ENCODE measurements at places on chromosomes 16 and 17. TPM values are rescaled to one million over a fixed set of nuclear protein-coding genes. Genes with fewer than 3 reads are reported as not detected.

DNA sequence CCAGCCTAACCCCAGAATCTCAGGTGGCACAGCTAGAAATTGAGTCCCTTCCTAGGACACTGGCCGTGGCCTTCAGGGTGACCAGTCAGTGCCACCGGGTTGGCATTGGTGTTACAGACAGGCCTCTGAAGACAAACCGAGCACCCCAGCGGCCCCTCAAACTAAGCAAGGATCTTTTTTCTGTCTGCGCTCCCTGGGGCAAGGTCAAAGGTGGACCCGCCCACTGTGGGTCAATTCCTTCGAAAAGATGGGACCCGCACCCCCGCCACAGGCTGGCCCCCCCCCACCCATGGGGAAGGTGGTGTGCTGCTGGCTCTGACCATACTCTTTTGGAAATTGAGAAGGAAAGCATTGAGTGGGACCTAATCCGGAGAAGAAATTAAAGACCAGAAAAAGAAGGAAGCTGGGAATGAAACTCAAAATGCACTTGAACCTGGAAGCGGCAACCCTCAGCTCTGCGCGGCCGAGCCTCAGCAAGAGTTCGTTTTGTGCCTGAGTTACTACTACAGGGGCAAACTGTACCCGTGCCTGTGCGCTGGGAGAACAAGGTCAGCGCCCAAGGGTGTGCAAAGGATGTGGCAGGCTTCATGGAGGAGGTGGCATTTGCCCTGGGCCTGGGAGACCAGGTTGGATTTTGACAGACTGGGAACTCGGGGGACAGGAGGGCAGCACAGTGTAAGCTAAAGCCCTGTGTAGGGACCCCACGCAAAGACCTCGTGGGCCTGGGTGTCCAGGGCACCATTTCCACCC is 20.4 kb downstream of the TMC6 start:
- H3K4me3 ChIP-seq: no peak overlapping the region
- H3K27ac ChIP-seq: no peak overlapping the region
- DNase-seq: no peak
- peaks cover 22% of the 10 kb centered on the region for H3K4me1 ChIP-seq
- no peaks in the 10 kb centered on the region for H3K27me3 ChIP-seq

GRCh38 chr17:15475631-15476354 is 8.4 kb upstream of the CDRT4 start:
- no peak overlapping the region for H3K27ac ChIP-seq
- no peaks in the 10 kb centered on the region for H3K4me1 ChIP-seq
- no peak overlapping the region for H3K4me3 ChIP-seq
- H3K27me3 ChIP-seq: no peaks in the 10 kb centered on the region
- no peak for DNase-seq
- H3K36me3 ChIP-seq: no peaks in the 10 kb centered on the region

DNA sequence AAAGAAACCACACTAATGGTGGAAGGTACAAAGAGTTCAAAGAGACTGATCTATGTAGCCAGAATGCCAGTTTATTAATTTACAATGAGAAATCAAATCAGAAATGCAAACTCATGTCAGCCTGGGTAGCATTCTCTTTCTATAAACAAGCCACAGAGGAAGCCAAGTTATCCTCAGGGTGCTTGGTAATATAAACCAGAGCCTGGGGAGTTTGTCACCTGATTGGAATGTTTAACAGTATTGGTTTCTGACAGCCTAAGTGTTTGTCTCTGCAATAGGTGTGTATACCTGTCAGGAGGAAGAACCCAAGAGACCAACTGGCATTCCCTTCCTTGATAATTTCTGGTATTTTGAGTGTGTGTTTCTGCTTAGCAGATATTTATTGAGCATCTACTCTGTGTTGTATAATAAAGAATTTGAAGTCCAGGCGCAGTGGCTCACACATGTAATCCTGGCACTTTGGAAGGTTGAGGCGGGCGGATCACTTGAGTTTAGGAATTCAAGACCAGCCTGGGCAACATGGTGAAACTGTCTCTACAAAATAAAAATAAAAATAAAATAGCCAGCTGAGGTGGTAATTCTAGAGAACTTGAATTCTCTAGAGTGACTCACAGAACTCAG is 3.1 kb upstream of the C17orf58 start:
- no peaks in the 10 kb centered on the region for H3K36me3 ChIP-seq
- H3K27me3 ChIP-seq: no peaks in the 10 kb centered on the region
- DNase-seq: no peak
- H3K27ac ChIP-seq: no peak overlapping the region
- H3K4me1 ChIP-seq: peaks cover 4% of the 10 kb centered on the region

- no peak overlapping the region for H3K27ac ChIP-seq
- DNase-seq: no peak
- peaks cover 13% of the 10 kb centered on the region for H3K36me3 ChIP-seq
- H3K4me1 ChIP-seq: peaks cover 3% of the 10 kb centered on the region
- H3K4me3 ChIP-seq: no peak overlapping the region
- no peaks in the 10 kb centered on the region for H3K27me3 ChIP-seq
Observed at GRCh38 chr17:64183815-64184214, 53.9 kb upstream of the ERN1 start.

LGALS9B gene
- polyA plus RNA-seq: not detected

GRCh38 chr17:14792746-14793145 is 472.4 kb downstream of the PMP22 start:
- H3K27ac ChIP-seq: no peak overlapping the region
- H3K27me3 ChIP-seq: no peaks in the 10 kb centered on the region
- H3K4me1 ChIP-seq: peaks cover 3% of the 10 kb centered on the region
- no peak overlapping the region for H3K4me3 ChIP-seq
- no peaks in the 10 kb centered on the region for H3K36me3 ChIP-seq

DNA sequence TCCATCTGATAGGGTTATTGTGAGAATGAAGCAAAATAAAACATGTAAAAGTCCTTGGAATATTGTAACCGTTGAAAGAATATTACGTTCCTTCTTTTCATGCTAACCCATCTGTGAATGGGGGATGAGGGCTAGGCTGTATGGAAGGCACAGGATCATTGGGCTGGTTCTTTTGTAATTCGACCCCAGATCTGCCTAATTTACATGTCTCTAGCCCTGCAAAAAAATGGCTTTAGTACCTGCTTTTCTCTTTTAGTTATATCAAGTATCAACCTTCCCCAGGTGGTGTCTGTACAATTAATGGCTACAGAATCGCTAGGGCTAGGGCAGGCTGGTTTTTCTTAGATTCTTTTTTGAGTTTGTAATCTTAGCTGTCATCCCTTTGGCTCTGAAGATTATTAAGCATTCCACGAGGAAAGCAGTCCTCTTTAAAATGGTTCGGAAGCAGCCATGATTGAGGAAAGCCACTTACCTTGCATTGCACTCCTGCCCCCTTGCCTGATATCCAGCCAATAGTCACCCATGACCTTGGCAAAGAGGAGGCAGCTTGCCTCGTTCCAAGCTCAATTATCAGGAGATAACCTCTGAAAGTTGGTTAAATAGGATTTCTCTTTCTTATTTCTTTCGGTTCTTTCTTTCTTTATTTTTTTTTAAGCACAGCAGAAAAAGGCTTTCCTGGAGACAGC is 153.9 kb upstream of the ZKSCAN2 start:
- H3K27ac ChIP-seq: no peak overlapping the region
- no peak for DNase-seq
- no peaks in the 10 kb centered on the region for H3K27me3 ChIP-seq
- H3K4me3 ChIP-seq: no peak overlapping the region
- H3K36me3 ChIP-seq: no peaks in the 10 kb centered on the region
- H3K4me1 ChIP-seq: no peaks in the 10 kb centered on the region

GRCh38 chr17:1053661-1054360 is 56.9 kb downstream of the TIMM22 start:
- no peak overlapping the region for H3K27ac ChIP-seq
- DNase-seq: no peak
- H3K36me3 ChIP-seq: peaks cover 88% of the 10 kb centered on the region
- H3K4me1 ChIP-seq: peaks cover 12% of the 10 kb centered on the region
- no peaks in the 10 kb centered on the region for H3K27me3 ChIP-seq

GRCh38 chr17:82465023-82465603 is 6.6 kb downstream of the NARF start:
- no peak overlapping the region for H3K4me3 ChIP-seq
- no peak overlapping the region for H3K27ac ChIP-seq
- H3K36me3 ChIP-seq: peaks cover 88% of the 10 kb centered on the region
- no peaks in the 10 kb centered on the region for H3K4me1 ChIP-seq
- no peak for DNase-seq

- H3K27ac ChIP-seq: peak overlapping the region; percentile 30
- no peaks in the 10 kb centered on the region for H3K4me1 ChIP-seq
- no peak overlapping the region for H3K4me3 ChIP-seq
Observed at GRCh38 chr17:29645515-29646051, 22.9 kb upstream of the CORO6 start.

DNA sequence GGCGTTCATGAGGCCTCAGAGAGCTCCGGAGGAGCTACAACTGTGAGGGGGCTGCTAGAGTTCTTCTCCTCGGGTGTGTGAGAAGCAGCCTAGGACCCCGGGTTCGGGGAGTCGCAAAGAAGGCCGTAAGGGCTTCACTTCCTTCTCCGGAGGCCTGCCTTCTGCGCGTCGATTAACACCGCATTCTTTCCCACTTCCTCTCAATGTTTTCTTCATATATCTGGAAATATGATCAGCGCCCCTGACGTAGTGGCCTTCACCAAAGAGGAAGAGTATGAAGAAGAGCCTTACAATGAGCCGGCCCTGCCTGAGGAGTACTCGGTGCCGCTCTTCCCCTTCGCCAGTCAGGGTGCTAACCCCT is 449 bp downstream of the SMCR8 start:
- H3K27ac ChIP-seq: peak overlapping the region; percentile 85
- H3K4me1 ChIP-seq: peaks cover 72% of the 10 kb centered on the region
- DNase-seq: no peak
- peaks cover 40% of the 10 kb centered on the region for H3K36me3 ChIP-seq

DPEP2 gene
- polyA plus RNA-seq: 1.0 TPM

TIMP2 gene
- polyA plus RNA-seq: 417 TPM

NEURL4 gene
- polyA plus RNA-seq: 56.4 TPM

PNMT gene
- polyA plus RNA-seq: 5.8 TPM

- H3K27me3 ChIP-seq: peaks cover 46% of the 10 kb centered on the region
- H3K36me3 ChIP-seq: no peaks in the 10 kb centered on the region
- peak; percentile 46 for DNase-seq
- H3K27ac ChIP-seq: no peak overlapping the region
Observed at GRCh38 chr17:1229349-1229899, 40.8 kb upstream of the BHLHA9 start.

- DNase-seq: no peak
- H3K27me3 ChIP-seq: no peaks in the 10 kb centered on the region
- H3K4me3 ChIP-seq: no peak overlapping the region
- peaks cover 38% of the 10 kb centered on the region for H3K4me1 ChIP-seq
Observed at GRCh38 chr16:89697616-89698331, 3.7 kb downstream of the SPATA2L start.

DNA sequence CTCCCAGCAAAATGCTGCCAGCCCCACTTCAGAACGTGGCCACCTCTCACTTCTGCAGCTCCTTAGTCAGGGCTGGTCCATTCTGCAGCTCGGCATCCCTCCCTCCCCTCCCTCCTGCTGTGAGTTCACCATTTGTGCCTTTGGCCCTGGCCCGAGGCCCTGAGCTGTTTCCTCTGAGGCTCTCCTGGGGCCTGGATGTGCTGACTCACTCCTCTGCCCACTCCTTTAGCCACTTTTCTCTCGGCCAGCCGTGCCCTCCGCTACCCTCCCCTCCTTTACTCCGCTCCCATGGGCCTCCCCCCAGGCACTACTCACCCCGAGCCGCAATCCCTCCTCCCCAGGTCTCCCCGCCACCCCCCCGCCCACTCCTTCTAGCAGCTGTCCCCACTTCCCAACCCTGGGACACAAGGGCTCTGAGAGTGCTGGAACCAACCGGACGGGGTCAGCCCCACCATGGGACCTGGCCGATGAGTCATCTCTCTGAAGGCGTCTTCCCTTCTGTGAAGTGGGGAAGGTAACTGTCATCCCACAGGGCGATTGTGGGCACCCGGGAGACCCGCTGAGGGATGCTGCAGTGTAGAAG is 11.5 kb downstream of the KCNG4 start:
- no peak for DNase-seq
- H3K27ac ChIP-seq: no peak overlapping the region
- H3K4me1 ChIP-seq: peaks cover 17% of the 10 kb centered on the region
- no peak overlapping the region for H3K4me3 ChIP-seq
- H3K36me3 ChIP-seq: no peaks in the 10 kb centered on the region
- H3K27me3 ChIP-seq: no peaks in the 10 kb centered on the region

DNA sequence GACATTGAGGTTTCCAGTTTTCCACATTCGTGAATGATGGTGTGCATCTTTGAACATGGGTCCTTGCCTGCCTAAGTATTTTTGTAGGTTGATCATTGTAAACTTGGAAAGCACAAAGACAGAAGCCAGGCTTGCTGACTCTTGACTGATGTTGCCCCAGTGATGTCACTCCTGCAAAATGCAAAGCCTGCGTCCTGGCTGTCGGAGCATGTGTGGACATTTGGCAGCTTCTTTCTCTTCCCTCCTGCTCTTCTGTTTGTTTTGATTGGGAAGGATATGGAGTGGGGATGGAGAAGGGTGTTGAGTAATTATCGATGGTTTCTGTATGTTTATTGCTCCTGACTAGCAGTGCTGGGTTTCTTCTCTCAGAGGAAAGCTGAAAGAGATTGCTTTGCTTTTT is 3.2 kb downstream of the NDE1 start:
- H3K4me3 ChIP-seq: no peak overlapping the region
- peaks cover 21% of the 10 kb centered on the region for H3K4me1 ChIP-seq
- DNase-seq: no peak

DNA sequence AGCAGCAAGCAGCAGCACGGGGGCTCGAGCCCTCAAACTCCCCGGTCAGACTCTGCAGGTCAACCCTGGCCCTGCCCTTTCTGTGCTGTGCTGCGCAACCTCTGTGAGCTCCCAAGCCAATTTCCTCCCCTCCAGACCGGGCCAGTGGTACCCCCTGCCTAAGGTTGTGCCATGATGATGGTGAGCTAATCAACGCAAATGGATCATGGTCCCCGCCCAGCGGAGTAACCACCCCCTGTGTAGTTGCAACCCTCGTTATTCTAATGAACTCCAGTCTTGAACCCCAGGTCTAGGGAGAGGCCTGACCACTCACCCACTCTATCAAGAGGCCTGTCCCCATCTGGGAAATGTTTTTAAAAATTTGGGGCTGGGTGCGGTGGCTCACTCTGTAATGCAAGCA is 201.8 kb upstream of the FOXF1 start:
- no peak overlapping the region for H3K4me3 ChIP-seq
- peaks cover 13% of the 10 kb centered on the region for H3K27me3 ChIP-seq
- no peaks in the 10 kb centered on the region for H3K4me1 ChIP-seq
- H3K27ac ChIP-seq: no peak overlapping the region
- H3K36me3 ChIP-seq: no peaks in the 10 kb centered on the region

- no peaks in the 10 kb centered on the region for H3K36me3 ChIP-seq
- no peak overlapping the region for H3K4me3 ChIP-seq
- no peak for DNase-seq
- H3K27me3 ChIP-seq: no peaks in the 10 kb centered on the region
Observed at GRCh38 chr16:7805686-7806396, 473.2 kb downstream of the RBFOX1 start.

SLX4 gene
- polyA plus RNA-seq: 10.5 TPM

All from spinal cord (tissue), 10 donors.